Right renal pelvis (tissue), 4 donors: ENCODE measurements at places on chromosomes 1 and 21.
A peak's percentile ranks its signal among the peaks of the same experiment; 100 is the strongest.

DNA sequence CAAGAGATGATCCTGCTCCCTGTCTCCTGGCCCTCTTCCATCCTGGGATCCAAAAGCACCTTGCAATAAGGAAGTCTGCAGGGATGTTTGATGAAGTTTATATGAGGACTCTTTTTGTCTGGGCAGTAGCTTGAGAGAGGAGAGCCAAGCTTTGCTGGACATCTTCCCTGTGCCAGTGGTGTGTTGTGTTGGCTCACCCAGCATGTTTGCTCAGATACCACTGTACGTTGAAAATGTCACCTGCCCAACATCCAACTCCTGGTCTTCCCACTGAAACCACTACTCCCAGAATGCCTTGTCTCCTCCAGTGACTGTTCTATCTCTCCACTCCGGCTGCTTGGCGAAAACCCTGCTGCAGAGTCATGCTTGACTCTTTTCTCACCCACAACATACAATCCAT, 12.8 kb downstream of the CDK18 start:
- DNase-seq = no peak

DNA sequence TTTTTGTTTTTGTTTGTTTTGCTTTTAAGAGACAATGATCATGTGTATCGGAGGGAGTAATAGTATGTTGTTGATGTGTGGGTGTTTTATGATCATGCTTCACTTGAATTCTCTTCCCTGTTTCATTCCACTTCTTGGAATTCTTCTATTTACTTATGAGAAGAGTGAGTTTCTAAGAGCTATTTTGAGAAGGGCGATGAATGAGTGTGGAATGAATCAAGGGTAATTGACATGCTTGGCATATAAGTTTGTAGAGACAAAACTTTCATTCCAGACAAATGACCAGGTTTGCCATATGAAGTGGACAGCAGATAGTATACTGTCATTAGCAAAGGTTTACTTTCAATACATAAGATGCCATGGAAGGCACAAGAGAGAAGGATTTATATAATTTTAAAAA, 42.3 kb upstream of the PDC start:
- DNase-seq = no peak

DNA sequence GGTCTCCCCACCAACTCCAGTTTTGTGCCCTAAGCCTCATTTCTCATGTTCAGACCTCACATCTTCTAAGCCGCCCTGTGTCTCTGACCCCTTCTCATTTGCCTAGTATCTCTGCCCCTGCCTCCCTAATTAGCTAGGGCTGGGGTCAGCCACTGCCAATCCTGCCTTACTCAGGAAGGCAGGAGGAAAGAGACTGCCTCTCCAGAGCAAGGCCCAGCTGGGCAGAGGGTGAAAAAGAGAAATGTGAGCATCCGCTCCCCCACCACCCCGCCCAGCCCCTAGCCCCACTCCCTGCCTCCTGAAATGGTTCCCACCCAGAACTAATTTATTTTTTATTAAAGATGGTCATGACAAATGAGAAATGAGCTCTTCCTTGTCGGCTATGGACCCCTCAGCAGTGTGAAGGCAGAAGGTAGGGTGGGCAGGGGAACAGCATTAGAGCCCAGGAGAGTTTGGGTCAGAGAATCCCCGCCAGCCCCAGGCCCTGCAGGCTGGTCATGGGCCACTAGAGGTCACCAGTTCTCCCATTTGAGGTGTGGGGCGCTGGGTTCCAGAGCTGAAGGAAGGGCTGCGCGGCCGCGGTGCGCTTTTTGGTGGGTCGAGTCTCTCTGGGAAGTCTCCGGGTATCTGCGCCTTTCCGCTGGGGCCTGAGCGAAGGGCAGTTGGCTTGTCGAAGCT, 11.5 kb downstream of the ADAMTSL4 start:
- peak; percentile 81 for DNase-seq

- no peak for DNase-seq
Measured at GRCh38 chr1:42172381-42173133, 8.0 kb upstream of the GUCA2A start.

DNA sequence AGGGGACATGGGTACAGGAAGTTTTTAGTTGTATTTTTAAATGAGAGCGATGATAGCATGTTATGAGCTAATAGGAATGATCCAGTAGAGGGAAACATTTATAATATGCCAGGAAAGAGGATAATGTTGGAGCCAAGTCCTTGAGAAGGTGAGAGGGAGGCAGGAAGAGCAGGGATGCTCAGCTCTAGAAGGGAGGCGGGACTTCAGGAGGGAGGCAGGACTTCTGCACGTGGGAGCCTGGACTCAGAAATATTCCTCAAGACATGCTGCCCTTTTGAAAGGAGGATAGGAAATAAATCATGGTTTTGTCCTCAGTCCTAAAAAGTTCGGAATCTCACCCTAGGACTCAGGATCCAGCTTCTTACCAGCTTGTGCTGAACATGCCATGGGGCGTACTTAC, 5.9 kb downstream of the ADARB1 start:
- no peak for DNase-seq

GRCh38 chr1:166969074-166969677, 6.2 kb downstream of the ILDR2 start:
- no peak for DNase-seq
